ENCODE measurements at places on chromosomes 2 and 18.

GRCh38 chr18:52237551-52237950 lies 102.4 kb upstream of the DCC start:
- no peak for DNase-seq

GRCh38 chr2:185628985-185629384 lies 109.6 kb upstream of the FSIP2 start:
- DNase-seq, result no peak

- no peak for DNase-seq
These were observed 28.8 kb downstream of the PSD4 start for GRCh38 chr2:113202305-113203216.

DNA sequence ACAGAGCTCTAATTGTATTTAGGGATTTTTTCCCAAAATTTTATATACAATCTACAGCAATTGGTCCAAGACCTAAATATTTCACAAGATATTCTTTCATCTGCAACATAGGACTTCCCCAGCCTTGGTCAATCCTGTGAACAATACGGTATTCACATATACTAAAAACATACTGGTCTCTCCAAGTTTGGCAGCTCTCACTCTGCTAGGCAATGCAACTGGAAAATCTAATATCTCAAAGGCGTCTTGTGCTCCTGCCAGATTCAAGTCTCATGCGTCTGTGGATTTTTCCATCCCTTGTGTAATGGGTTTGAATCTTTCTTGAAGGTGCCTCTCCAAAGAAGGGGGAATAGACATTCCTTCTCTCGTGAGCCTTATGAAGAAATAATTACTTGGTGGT lies 27.4 kb upstream of the MBOAT2 start:
- DNase-seq, result no peak

DNA sequence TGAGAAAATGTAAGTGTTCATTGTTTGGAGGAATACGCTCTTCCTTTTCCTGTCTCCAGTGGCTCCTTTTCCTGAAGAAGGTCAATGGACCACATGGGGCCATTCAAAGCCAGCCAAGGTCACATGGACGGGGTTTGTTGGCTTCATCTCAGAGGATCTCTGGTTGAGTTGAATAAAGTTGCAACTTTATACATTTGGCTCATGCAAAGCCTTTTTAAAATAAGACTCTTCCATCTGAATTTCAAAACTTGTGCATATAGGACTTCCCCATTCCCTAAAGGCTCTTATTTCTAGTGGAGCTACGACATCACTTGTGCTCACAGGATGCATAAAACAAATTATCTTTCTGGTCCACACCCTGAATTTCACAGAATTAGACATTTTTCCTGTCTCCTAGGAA lies 235.5 kb downstream of the CMPK2 start:
- no peak for DNase-seq

- no peak for DNase-seq
These were observed 59.6 kb upstream of the CREB1 start for GRCh38 chr2:207469943-207470729.

GRCh38 chr2:176177580-176178037 lies 10.9 kb upstream of the HOXD1 start:
- no peak for DNase-seq

DNA sequence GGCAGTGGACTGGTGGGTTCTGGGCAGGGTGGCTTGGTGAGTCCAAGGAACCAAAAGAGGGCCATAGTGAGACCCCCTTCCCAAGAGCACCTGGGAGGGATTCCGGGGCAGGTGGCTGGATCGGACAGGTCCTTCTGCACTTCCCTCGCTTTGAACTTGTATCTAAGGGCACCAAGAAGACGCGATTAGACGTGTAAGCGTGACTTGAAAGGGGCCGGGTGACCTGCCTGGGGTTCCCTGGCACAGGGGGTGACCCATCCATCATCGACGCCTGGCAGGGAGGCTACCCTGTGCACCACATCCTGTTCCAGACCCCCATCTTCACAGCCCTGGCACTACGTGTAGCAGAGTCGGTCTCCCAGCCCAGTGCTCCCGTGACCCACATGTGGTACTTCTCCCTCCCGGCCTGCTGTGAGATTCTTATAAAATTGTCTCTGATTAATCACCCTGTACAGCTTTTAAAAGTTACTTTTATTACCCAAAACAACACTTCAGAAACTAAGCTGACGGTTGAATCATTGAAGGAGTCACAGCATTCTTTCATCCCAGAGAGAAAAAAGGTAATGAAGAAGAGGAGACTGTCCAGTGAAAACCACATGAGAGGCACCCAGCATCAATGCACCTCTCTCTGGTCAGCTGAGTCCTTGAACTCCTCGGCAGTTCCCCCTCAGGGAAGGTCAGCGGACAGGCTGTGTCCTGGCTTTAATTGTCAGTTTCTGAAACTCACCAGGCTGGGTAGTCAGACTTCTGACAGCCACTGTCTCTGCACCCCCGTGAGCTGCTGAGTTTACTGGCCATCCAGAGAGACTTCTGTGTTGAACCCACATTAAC lies 13.0 kb downstream of the SH3BP4 start:
- no peak for DNase-seq

GRCh38 chr18:61833978-61834377 lies 58.8 kb downstream of the RNF152 start:
- DNase-seq, result peak; percentile 69

GRCh38 chr2:225052703-225053102 lies 10.4 kb upstream of the DOCK10 start:
- DNase-seq, result no peak

- no peak for DNase-seq
These were observed 197.0 kb upstream of the MEIS1 start for GRCh38 chr2:66237803-66238379.

DNA sequence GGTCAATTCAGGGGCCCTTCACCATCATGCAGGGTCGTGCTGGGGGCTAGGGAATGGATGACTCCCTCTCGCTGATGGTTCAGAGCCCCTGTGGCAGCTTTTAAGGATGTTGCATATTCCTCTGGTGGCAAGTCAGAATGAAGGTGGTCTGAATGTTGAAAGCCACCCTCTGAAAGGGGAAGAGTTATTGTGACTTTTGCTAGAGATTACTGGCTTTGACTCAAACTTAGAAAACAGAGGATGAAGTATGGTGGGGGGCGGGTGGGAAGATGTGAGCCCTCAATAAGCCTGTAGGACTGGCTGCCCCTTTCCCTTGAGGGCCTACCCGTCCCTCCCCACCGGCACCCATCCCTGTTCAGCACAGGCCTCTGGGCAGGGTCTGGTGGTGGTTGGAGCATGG lies 23.2 kb downstream of the MC2R start:
- DNase-seq, result no peak

GRCh38 chr18:48228301-48228715 lies 180.9 kb downstream of the ZBTB7C start:
- DNase-seq, result no peak

DNA sequence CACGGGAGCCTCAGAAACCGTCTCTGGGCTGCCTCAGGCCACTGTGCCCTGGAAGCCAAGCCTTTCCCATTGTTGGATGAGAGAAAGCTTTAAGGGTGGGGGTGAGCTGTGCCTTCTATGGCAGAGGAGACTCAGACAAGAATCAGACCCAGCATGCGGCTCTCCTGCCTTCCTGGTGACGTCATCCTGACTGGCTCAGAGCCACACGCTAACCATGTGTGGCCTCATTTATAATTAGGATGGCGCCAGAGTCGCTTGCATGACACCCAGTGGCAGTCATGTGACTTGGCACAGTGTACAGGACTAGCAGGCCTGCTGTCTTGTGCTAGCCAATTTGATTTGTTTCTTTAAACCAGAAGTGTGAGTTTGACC lies 99.1 kb downstream of the SH3BP4 start:
- DNase-seq, result peak; percentile 92

DNA sequence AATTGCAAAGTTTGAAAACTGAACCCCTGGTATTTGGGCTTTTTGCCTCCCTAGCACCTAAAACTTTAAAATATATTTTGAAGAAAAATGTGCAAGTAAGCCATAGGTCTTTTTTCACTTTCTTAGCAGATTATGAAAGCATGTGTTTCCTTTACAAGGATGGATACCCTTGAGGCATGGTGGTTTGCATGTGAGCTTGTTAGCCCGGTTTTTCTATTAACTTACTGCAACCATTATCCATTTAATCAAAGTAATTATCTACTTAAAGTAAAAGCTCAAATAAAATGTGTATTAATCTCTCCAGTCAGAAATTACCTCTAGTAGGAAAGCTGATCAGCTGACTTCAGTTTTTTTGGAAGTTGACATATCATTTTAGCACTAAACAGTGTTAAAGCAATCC lies 140.6 kb downstream of the EML6 start:
- no peak for DNase-seq

- peak; percentile 3 for DNase-seq
These were observed 709 bp downstream of the RAB27B start for GRCh38 chr18:54828986-54829385.

GRCh38 chr2:170222298-170222697 lies 44.4 kb downstream of the MYO3B start:
- DNase-seq, result no peak

GRCh38 chr18:26071020-26071419 lies 19.4 kb downstream of the SS18 start:
- no peak for DNase-seq

Data from hepatic stellate cell (primary cell).